ENCODE measurements at places on chromosomes 5 and 9.

- no peak for DNase-seq
These were observed 3.7 kb upstream of the TIFAB start for GRCh38 chr5:135455876-135456237.

DNA sequence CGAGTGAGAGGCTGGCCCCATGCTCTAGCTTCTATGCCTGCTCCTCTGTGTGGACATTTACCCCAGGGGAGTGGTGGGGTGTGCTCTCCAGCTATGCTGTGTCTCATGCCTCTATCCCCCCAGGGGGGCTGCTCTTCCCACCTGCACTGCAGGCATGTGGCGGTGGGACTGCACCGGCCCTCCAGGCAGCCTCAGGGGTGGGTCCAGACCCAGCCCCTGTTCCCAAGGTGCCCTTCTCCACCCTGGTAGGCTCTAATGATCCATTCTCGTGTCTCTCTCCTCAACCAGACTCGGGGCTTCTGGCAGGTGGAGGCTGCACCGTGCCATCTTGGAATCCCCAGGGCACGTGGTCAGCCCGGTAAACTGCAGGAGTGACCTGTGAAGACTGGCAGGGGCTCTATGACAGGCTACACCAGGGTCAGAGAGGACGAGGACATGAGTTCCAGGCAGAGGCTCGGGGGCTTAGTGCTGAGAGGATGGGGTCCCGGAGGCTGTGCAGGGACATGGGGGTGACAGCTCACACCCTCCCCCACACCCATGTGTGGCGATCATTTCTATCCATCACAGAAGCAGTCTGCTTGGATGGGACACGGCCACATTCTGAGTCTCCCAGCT, 22.7 kb upstream of the COL5A1 start:
- DNase-seq = no peak

- DNase-seq = no peak
These were observed 147.7 kb downstream of the SREK1 start for GRCh38 chr5:66291771-66292170.

GRCh38 chr5:143244000-143244736, 159.3 kb downstream of the NR3C1 start:
- DNase-seq = no peak

DNA sequence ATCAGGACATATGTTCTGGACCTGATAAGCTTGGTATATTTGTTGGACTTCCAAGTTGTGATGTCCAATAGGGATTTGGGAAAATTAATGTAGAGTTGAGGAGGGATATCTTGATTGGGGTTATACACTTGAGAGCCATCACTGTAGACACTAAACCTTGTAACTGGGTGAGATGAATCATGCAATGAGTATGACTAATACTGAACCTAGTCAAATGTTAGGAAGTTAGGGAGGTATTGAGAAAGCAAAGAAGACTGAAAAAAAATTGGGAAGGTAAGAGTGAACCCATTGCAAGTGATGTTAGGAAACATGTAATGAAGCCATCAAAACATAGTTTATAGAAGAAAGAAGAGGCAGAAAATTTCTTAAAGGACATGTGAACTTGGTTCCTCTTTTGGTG, 668.4 kb upstream of the CDH9 start:
- no peak for DNase-seq

GRCh38 chr5:137266186-137266585, 232.9 kb downstream of the SPOCK1 start:
- no peak for DNase-seq

DNA sequence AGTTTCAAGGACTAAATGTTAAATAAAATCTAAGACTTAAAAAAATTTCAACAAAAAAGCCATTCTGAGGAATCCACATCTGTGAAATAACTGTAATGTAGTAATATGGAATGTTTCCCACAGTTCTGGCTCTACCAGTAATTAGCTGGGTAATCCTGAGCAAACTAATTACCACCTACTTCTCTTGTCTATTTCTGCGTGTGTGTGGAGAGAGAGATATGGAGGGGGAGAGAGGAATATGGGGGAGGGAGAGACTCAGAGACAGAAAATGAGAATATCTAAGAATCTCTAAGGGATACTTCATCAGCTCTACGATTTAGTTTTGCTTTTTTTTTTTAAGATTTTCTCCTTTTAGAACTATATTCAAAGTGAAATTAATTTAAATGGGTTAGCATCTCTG, 28.0 kb downstream of the TBCA start:
- DNase-seq = no peak

GRCh38 chr9:134458207-134459108, 132.2 kb downstream of the RXRA start:
- DNase-seq = no peak

GRCh38 chr9:92325991-92326500, 293 bp downstream of the CENPP start:
- DNase-seq = no peak

GRCh38 chr5:40928886-40929448, 19.7 kb downstream of the C7 start:
- no peak for DNase-seq

- no peak for DNase-seq
These were observed 117.5 kb upstream of the SHB start for GRCh38 chr9:38186404-38187115.

- DNase-seq = no peak
These were observed 54.4 kb downstream of the ZNF622 start for GRCh38 chr5:16411235-16411634.

GRCh38 chr9:36091026-36091953, 45.2 kb upstream of the GLIPR2 start:
- DNase-seq = no peak

DNA sequence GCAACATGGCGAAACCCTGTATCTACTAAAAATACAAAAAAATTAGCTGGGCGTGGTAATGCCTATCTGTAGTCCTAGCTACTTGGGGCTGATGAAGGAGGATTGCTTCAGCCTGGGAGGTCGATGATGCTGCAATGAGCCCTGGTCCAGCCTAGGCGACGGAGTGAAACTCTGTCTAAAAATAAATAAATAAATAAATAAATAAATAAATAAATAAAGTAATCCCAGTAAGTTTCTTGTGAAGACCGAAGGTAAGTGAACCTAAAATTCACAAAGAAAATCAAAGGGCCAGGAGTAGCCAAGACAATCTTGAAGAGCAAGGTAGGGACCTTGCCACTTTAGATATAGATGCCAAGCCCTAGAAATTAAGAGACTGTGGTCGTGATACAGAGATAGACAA, 68.1 kb upstream of the DHFR start:
- DNase-seq = no peak

GRCh38 chr5:175325681-175326080, 118.3 kb downstream of the DRD1 start:
- DNase-seq = no peak

DNA sequence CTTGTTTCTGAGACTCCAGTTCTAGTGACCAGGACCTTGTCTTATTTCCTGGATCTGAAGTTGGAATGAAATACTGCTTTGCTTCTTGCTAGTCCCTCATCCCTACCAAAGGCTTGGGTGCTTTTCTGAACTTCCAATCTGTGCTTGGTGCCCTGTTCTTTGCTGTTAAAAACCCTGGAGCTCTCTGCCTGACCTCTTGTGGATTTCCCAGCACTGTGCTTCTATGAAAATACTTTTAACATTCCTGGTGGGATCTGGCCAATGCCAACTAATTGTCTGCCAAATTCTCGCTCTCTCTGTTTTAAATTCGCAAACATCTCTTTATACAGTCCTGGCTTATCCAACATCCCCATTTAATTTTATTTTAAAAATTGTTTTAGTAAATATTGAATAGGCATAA, 26.7 kb upstream of the CSNK1G3 start:
- no peak for DNase-seq

- no peak for DNase-seq
These were observed 9.6 kb upstream of the CTNNAL1 start for GRCh38 chr9:109022873-109023272.

DNA sequence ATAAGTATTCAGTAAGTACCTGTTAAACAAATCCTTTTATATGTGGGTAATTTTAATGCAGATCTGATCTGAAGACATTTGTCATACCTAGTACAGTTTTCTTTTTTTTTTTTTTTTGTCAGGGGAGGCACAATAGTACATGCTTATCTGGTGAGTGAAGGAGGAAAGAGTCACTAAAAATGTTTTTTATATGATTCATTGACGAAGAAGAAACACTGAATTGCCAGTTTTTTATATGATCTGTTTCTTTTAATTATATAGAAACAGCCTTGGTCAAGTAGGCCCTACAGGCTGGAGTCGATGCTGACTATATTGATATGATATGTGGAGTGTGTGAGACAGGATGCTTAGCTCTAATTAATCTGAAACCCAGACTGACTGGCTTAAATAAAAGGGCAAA, 315.2 kb downstream of the PSAT1 start:
- DNase-seq = no peak

GRCh38 chr9:120974181-120974580, 47.6 kb upstream of the TRAF1 start:
- no peak for DNase-seq

Data from stimulated activated CD8-positive, alpha-beta memory T cell treated with anti-CD3 and anti-CD28 coated beads, Interleukin-15, amount 100 ng/mL, for 4 hours (primary cell).